BJ (cell line): ENCODE measurements at places on chromosomes 6 and 20. TPM values are rescaled to one million over a fixed set of nuclear protein-coding genes. Genes with fewer than 3 reads are reported as not detected.

Gene ZNF391
- polyA plus RNA-seq: 0.27 and 0.50 TPM in 2 replicates

DNA sequence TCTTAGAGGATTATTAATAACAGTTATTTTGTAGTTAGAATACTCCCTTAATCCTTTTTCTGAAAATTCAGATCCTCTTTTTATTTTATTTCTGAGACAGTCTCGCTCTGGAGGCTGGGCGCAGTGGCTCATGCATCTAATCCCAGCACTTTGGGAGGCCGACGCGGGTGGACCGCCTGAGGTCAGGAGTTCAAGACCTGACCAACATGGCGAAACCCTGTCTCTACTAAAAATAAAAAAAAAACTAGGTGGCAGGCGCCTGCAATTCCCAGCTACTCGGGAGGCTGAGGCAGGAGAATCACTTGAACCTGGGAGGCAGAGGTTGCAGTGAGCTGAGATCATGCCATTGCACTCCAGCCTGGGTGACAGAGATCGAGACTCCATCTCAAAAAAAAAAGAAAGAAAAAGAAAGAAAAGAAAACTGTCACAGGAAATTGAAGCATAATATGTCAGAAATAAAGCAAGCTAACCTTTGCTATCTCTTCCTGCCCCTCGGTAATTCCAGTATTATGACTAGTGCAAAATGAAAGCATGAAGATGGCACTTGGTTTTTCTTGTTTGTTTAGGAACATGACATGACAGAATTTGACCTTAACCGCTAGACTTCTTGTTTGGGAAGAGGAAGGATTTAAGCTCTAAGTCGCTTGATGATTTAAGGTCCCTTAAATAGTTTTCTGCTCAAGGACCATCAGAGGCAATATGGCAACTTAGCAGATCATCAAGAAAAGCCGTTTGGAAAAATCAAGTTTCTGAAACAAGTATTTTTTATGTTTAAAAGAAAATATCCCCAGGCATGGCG lies 1.8 kb upstream of the RBM39 start:
- DNase-seq: no peak

- DNase-seq: no peak
Measured at GRCh38 chr6:140063021-140063399, 688.6 kb upstream of the CITED2 start.

DNA sequence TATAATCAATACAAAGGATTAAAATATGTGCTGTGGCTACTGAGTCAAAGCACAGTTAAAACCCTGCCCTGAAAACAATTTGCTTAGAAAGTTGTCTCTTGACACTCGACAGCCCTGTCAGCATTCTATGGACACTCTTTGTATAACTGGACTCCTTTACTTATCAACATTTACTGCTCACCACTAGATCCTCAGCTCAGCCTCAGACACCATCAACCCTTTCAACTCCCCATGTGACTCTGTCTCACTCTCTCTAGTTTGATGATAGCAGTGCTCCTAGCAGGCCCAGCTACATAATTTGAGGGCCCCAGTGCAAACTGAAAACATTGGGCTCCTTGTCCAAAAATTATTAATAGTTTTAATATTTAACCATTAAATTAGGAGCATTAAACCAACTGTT lies 181.8 kb downstream of the TENT5A start:
- no peak for DNase-seq

DNA sequence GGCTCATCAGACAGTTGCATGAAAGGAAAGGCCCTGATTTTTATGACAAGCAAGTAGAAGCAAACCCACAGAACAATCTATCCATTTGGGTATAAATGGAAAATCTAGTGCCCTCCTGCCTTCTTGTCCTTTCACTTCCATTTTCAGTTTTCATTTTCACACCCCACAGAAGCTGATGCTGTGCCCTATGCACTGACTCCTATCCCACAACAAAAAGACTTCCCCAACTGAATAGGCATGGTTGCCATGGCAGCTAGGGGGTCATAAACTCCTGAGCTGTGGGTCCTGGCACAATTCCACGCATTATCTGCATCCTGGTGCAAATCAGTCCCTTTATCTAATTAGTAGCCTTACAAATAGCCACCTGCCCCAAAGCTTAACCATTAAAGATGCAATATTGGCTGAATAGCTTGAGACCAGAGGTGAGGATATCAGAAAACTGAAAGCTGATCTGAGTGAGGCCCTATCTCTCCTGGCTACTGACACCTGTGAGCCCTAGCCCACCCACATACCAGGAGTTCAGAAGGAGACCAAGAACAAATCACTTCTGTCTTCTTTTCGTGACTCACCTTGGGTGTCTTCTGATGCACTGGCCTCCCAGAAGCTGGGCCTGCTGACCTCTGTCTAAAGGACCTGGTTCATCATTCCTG lies 34.9 kb upstream of the HEY2 start:
- DNase-seq: no peak

- no peak for DNase-seq
Measured at GRCh38 chr20:1820138-1821079, 74.8 kb upstream of the SIRPA start.
